ENCODE measurements at places on chromosomes 7 and 10. TPM values are rescaled to one million over a fixed set of nuclear protein-coding genes. Genes with fewer than 3 reads are reported as not detected.

- no peak overlapping the region for H3K27ac ChIP-seq
- peaks cover 9% of the 10 kb centered on the region for H3K4me1 ChIP-seq
- peak; percentile 16 for DNase-seq
Observed at GRCh38 chr10:118568327-118568848, 27.1 kb downstream of the PRLHR start.

- H3K4me3 ChIP-seq: no peak overlapping the region
- H3K4me1 ChIP-seq: no peaks in the 10 kb centered on the region
- no peak for DNase-seq
- no peaks in the 10 kb centered on the region for H3K36me3 ChIP-seq
Observed at GRCh38 chr7:75696263-75697037, 42.3 kb downstream of the HIP1 start.

DNA sequence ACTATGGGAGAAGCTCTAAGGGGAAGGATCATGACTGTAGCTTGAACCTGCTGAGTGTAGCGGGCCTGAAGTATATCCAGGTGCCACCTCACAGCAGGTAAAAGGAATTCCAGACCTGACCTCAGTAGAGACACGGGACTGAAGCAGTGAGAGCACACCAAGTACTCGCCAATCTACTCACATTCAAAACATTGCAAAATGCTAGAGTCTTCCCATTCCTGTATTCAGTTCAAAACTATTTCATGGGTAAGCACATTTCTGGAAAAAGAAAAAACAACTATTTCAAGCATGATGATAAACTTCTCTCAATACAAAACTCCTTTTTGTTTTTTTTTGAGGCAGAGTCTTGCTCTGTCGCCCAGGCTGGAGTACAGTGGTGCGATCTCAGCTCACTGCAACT lies 121.9 kb upstream of the AUTS2 start:
- H3K4me3 ChIP-seq: no peak overlapping the region
- H3K27me3 ChIP-seq: no peaks in the 10 kb centered on the region
- no peaks in the 10 kb centered on the region for H3K4me1 ChIP-seq

GRCh38 chr7:37825038-37825437 lies 23.4 kb upstream of the NME8 start:
- H3K27me3 ChIP-seq: peaks cover 18% of the 10 kb centered on the region
- H3K36me3 ChIP-seq: no peaks in the 10 kb centered on the region
- H3K27ac ChIP-seq: no peak overlapping the region
- H3K4me3 ChIP-seq: no peak overlapping the region

Gene LRRN3
- 332 TPM for total RNA-seq

Gene WNT8B
- total RNA-seq: not detected

Gene CLRN3
- total RNA-seq: not detected

Gene AGFG2
- total RNA-seq: 19.0 TPM

Gene ACTL6B
- total RNA-seq: not detected
